AG08395 (cell line): ENCODE measurements at places on chromosomes 13 and 19.

DNA sequence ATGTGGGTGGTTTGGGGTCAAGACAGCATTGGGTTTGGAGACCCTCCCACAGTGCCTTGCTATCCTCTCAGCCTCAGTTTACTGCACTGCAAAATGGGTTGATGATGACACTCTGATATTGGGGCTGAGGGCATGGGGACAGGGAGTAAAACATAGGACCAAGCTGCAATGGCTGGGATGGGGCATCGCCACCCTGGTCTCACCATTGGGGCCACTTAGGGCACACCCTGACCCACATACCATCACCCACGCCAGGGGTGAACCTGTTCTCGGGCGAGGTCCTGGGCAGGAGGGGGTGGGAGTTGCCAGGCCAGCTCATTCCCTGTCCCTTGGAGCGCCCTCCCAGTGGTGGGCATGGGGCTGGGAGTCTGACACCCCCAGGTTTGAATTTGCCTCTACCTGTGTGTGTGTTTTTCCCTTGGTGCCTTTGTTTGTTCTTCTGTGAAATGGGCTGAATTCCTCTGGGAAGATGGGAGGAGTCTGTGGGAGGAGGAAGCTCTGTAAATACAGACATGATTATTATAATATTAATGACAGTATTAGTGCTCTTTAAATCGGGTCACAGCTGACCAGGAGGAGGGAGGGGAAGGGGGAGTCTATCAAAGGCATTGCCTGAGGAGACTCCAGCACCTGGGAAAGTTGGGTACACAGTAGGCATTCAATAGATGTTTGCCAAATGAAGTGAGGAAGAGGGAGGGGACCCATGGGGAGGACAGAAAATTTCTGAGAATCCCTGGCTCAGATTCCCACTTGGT, 2.2 kb upstream of the FCHO1 start:
- no peak for DNase-seq

GRCh38 chr13:40629678-40630384, 36.6 kb downstream of the FOXO1 start:
- no peak for DNase-seq

DNA sequence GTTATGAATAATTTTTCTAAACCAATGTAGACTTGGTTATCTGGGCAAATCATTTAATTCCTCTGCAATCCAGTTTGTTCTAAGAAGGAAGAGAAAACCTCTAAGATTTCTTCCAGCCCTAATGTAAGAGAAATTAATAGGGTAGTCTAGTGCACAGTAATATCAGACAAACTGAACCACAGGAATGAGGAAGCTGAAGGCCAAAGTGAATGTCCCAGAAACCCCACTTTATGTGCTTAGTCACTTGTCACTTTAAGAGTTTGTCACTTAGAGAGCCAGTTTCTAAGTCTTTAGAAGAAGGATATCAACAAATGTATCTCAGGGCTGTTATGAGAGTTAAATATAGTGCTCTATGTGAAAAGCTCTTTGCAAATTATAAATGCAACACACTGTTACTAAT, 750.6 kb downstream of the DIAPH3 start:
- no peak for DNase-seq

DNA sequence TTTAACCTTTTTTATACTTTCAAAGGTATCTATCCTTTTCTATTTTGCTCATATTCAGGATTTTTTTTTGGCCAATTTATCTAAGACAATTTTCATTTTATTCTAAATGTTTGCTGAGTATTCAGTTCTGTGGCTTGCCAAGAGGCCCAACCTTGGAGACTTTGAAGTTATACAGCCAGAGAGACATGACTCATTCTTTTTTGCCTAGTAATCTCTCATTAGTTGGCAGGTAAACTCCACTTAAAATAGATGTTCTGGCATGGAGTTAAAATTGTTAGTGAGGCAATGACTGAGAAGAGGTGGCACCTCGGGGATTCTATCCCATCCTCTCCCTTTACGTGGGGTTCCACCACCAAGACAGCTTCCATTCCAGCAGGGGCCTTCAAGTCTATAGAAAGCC, 213.8 kb downstream of the KCTD12 start:
- peak; percentile 10 for DNase-seq

GRCh38 chr19:38635483-38636399, 11.7 kb upstream of the ACTN4 start:
- no peak for DNase-seq

- no peak for DNase-seq
These were observed 98.3 kb upstream of the UQCRFS1 start for GRCh38 chr19:29311191-29311790.

- no peak for DNase-seq
These were observed 15.3 kb upstream of the LENG8 start for GRCh38 chr19:54433697-54434096.

DNA sequence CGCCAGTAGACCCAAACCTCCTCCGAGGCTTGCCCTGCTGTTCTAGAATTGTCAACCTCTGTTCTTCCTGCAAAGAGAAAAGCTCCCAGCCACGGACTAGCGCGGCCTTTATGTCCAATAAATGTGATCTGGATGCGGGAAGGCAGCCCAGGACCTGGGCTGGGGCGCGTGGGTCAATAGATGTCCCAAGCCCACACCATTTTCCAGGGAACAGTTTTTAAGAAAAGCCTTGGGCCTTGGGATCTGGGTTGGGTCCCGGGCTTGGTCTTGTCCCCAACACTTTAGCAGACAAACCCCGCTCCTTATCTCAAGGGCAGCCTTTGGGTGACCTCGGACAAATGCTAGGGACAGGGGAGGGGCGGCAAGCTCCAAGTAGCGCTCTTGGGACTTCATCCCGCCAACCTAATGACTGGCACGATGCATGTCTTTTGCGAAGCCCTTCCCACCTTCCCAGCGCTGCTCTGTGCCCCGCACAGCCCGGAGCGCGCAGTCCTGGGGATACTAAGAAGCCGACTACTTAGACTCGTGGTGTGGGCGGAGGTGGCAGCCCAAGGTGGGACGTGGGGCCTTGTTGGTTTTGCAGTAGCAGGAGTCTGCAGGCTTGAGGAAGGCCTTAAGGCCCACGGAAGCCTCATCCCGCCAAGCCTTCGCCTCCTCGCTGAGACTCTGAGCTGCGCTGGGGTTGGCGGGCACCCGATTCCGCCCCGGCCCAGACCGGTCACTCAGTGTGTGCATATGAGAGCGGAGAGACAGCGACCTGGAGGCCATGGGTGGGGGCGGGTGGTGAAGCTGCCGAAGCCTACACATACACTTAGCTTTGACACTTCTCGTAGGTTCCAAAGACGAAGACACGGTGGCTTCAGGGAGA, 10.8 kb downstream of the SOX21 start:
- no peak for DNase-seq

DNA sequence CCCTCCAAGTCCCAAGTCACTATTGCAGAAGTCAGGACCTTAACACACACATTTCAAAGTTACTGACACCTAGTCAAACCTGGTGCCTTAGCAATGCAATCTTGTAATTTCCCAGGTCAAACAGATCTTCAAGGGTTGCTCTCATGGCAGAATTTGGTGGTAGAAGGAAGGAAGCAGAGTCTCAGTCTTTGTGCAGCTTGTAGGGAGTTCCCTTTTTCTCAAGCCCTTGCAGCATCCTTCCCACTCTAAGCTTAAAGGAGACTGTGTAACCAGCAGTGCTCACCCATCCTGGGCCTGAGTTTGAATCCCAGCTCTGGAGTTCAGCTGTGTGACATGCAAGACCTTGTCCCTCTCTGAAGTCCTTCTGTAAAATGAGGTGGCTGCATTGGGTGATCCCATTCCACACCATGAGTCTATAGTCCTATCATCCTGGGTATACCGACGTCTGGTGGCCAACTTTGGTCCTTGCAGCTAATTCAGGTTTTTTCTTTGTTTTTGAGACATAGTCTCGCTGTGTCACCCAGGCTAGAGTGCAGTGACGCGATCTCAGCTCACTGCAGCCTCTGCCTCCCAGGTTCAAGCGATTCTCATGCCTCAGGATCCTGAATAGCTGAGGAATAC, 9.8 kb downstream of the SIGLEC10 start:
- DNase-seq, result peak; percentile 48

DNA sequence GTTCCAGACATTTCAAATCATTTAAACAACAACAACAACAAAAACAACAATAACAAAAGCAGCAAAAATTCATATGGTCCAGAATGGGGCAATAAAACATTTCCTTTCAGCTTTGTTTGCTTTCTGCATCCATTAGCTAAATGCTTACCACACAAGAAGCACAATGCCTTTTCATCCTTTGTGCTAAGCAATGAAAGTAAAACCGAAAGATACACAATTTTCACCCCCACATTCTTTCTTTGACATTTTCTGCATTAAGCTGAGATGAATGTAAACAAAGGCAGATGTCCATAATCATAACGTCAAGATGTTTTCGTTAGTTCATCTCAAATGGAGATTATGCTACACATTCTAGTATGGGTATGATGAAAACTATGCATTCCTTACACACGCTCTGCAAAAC, 568.5 kb downstream of the SLITRK6 start:
- no peak for DNase-seq

DNA sequence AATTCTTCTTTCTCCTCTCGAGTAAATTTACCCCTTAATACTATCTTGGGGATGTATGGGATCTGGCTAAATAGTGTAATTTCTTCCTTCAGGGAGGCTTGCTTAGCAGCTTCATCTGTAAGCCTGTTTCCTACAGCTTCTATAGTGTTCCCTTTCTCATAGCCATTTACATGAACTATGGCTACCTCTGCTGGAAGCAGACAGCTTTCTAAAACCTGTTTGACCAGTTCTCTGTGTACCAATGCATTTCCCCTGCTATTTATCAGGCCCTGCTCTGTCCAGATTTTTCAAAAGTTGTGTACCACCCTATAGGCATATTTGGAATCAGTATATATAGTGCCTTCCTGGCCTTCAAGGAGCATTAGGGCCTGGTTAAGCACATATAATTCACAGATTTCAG, 113.6 kb upstream of the PCDH9 start:
- no peak for DNase-seq

DNA sequence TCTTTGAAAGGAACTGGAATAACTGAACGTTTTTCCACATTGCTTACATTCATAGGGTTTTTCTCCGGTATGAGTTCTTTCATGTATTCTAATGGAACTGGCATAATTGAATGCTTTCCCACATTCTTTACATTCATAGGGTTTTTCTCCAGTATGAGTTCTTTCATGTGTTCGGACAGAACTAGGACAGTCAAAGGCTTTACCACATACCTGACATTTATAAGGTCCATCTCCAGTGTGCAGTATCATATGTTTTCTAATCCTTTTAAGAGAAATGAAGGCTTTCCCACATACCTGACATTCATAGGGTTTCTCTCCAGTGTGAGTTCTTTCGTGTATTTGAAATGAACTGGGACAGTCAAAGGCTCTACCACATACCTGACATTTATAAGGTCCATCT, 24.7 kb downstream of the ZNF564 start:
- DNase-seq, result no peak

DNA sequence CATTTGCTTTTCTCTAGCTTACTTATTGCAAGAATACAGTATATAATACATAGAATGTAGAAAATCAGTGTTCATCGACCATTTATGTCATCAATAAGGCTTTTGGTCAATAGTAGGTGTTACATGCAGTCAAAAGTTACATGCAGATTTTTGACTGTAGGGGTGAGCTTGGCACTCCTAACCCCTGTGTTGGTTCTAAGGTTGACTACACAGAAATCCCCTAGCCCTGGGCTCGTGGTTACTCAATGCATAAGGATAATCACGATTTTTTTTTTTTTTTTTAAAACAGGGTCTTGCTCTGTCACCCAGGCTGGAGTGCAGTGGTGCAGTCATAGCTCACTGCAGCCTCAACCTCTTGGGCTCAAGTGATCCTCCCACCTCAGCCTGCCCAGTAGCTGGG, 4.0 kb upstream of the NWD1 start:
- no peak for DNase-seq
